Activated T-helper 2 cell treated with anti-CD3 and anti-CD28 coated beads, Interferon-gamma antibody, Interleukin-2, Interleukin-4, amounts not matched to agents 10 μg/mL and 5 μg/mL and 100 μg/mL, durations not matched to agents 14 hours and 24 hours and 36 hours (primary cell): ENCODE measurements at places on chromosomes 5 and 9. TPM values are rescaled to one million over a fixed set of nuclear protein-coding genes. Genes with fewer than 3 reads are reported as not detected.

GRCh38 chr9:32665101-32665500, 29.6 kb upstream of the TAF1L start:
- no peak for DNase-seq

- DNase-seq, result no peak
Measured at GRCh38 chr9:4680750-4681149, 1.4 kb downstream of the CDC37L1 start.

The TRPM3 gene
- not detected in 2 replicates for total RNA-seq

DNA sequence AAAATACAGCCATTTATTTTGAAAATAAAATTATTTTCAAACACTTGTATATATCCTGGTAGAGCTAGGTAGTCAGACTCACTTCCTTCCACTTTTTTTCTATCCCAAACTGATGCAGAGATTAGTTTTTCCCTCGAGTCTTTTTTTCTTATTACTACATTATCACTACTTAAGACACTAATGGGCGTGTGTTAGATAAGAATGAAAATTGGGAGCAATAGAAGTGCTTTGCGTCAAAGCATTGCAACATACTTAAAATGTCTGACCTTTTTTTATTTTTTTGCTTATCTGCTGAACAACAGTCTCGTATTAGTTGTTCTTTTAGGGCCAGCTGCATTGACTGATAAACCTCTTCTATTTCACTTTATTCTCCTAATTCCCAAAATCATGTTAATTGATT, 1278.7 kb downstream of the CDH12 start:
- DNase-seq, result no peak

The GRM6 gene
- not detected in 2 replicates for total RNA-seq

The TMEM252 gene
- total RNA-seq, result not detected in 2 replicates

The NR4A3 gene
- 161 and 169 TPM in 2 replicates for total RNA-seq

DNA sequence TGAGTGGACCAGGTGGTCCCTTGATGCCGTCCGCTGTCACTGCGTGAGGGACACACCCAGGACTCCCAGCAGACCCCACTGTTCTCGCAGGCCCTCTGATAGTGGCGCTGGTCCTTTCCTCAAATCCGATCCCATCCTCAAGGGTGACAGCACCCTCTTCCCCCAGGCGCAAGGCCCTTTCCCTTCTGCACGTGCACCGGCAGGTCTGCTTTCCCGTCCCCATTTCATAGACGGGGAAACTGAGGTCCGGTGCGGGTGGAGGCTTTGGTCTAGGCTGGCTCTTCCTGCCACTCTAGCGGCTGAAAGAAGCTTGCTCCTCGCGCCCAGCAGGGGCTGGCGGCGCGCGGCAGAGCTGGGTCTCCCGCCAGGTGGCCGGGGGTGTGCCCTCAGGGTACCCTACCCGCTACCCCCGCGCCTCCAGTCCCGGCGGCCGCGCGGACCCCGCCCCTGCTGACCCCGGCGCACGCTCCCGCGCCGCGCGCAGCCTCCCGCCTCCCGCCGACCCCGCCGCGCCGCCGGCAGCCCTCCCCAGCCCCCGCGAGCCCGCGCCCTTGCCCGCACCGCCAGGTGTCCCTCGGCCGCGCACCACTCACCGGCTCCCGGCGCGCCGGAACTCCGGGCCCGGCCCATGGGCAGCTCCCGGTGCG, 453 bp downstream of the RASGEF1C start:
- DNase-seq, result no peak

The NDUFS4 gene
- 53.7 and 54.1 TPM in 2 replicates for total RNA-seq

The GAS1 gene
- 0.32 and 0.41 TPM in 2 replicates for total RNA-seq

DNA sequence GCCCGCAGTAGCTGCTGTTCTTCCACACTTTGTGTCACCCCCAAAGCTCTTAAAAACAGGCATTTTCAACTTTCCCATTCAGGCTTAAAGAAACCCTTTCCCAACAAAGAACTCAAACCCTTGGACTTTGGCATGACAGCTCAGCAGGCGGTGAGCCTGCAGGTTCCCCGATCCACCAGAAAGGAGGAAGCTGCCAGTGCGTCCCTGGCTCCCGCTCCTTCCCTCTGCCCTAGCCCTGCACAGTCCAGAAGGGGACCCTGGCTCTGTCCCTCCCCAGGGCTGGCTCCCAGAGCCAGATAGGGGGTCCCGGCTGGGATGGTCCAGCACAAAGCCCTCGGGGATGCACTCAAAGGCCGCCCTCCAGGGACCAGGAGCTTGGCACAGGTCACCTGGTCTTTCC, 9.6 kb downstream of the SLC9A3 start:
- DNase-seq, result no peak

GRCh38 chr5:36998578-36998977, 122.0 kb downstream of the NIPBL start:
- no peak for DNase-seq

GRCh38 chr9:11016081-11016480, 403.3 kb upstream of the PTPRD start:
- DNase-seq, result no peak

DNA sequence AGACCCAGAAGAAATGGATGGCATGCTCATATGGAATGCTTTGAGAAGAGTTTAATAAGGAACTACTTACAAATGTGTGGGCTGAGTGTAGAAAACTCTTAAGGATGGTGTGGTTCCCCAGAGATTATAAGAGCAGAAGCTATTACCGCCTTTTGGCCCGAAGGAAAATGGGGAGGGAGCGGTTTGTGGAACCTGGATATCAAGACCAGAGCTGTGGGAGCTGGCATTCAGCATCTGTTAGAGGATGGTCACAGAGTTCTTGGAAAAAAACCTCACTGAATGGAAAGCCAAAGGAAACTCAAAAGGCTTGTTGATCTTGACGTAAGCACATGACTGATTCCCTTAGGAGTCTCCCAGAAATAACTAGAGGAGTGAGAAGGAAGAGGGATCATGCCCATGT, 151.0 kb downstream of the PJA2 start:
- no peak for DNase-seq

- DNase-seq, result no peak
Measured at GRCh38 chr5:22650511-22650910, 202.6 kb downstream of the CDH12 start.
